Urothelium cell line (cell line): ENCODE measurements at places on chromosomes 13 and 19.

GRCh38 chr19:42606660-42607351, 12.1 kb upstream of the CEACAM8 start:
- peak; percentile 77 for DNase-seq

GRCh38 chr13:79846386-79846785, 365.4 kb downstream of the NDFIP2 start:
- no peak for DNase-seq

- DNase-seq = no peak
These were observed 17.7 kb upstream of the UPF1 start for GRCh38 chr19:18814063-18814462.

- peak; percentile 68 for DNase-seq
These were observed 2.3 kb upstream of the HAS1 start for GRCh38 chr19:51726049-51726448.

DNA sequence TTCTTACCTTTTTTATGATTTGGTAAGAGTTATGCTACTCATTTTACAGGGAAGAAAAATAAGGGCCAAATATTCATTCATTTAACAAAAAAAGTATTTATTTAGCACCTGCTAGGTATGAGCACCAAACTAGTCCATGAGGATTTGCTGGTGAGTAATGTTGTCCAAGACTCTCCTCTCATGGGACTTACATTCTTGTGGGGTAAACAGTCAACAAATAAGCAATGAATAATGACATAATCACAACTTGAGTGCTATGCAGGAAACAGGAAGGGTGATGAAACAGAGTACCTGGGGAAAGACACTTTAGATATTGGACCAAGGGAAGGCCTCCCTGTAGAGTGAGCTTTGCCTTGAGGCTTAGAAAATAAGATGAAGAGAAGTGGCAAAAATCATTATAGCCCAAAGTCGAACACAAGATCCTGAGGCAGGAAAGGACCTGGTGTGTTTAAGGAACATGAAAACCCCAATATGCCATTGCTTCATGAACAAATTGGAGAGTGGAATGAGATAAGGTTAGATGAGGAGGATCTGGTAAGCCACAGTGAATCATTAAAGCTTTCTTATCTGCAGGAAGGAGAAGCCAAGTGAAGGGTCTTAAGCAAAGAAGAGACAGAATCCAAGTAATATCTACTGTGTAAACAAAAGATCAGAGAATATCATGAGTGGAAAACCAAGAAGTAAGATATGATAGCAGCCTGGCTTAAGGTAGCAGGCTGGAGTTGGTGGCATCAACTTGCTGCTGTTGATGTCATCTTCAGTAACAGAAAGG, 294.5 kb upstream of the NBEA start:
- no peak for DNase-seq

DNA sequence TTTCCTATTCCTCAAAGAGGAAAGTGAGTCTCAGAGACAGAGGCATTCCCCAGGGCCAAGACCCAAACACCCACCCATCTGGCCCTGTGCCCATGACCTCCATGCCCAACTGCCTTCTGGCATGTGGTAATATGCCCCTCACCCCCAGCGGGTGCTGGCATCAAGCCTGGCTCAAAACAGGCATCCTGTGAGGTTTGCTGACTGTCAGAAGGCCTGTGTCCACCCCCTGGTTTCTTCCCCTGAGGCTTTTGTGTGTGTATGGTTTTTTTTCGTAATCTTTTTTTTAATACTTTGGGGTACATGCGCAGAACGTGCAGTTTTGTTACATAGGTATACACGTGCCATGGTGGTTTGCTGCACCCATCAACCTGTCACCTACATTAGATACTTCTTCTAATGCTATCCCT, 7.6 kb upstream of the KANK2 start:
- DNase-seq = no peak

DNA sequence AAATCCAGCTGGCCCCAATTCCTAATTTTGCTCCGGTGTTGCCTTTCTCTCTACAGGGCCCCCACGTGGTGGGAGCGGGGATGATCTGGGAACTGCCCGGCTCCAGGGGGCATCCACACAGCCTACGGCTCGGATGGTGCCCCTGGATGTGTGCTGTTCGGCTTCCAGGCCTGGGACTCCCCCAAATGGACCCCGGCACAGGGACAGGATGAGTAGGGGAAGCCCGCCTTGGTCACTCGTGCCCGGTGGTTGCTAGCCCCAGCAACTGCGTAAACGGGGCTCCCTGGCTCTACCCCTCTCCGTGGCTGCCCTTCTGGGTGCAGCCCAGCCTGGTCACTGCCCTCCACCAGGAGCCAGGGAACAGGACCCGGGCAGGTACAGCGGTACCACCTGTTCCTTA, 111.5 kb downstream of the TEX26 start:
- no peak for DNase-seq

DNA sequence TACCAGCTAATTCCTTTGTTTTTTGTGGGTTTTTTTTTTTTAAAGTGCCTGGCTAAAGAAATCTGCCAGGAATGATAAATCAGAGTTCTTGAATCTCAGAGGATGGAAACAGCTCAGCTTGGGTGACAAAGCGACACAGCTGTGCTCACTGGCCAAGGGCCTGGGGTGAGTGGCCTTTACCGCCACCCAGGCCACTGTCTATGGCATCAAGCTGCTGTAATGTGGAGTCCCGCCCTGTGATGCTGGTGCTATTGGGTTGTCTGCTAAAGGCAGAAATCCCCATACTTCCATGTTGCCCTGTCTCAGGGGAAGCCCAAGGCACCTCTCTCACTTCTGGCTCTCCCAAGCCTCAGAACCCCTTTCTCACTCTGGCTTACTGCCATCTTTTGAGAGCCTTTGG, 82.6 kb upstream of the FARP1 start:
- DNase-seq = no peak

DNA sequence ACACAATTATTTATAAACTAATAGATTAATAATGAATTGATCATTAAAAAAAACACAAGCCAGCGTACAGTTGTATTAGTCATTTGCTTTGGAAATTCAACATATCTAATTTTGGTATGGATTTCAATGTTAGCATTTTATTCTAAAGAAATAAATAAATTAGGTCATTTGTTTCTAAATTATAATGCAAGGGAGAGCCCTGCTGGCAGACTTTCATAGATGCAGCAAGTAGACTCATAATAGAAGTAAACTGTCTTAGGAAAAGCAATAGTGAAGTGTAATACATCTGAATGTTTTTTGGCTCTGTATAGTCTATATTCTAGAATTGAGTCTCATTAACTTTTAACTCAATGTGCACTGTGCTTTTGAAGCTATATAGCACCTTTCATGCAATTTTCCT, 982.4 kb upstream of the MIR17HG start:
- DNase-seq = no peak

DNA sequence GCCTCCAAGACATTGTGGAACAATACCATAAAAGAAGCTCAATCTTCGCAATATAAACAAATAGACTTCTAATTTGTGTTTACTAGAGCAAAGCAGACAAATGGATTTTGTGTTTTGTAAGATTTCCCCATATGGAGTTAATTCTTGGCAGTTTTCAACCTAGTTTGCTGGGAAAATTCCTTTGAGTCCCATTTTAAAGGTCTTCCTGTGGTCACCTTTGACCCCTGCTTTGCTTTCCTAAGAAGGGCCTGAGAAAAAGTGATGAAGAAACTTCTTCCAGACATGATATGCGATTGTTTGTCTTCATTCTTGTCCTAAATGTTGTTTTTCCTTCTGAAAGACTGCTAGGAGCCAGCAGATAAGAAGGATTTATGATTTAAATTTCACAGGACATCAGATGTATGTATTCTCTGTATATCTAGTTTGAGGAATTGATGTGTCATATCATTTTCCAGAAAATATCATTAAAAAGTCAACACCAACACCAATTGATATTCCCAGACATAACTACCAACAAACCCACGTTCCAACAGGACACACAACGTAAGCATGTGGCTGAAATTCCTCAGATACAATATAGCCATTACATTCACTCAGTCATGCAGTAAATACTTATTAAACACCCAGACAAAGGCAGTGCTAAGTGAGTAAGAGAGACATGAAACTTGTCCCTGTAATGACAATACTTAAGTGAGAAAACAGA, 276.4 kb downstream of the LHFPL6 start:
- no peak for DNase-seq

GRCh38 chr13:51118809-51119431, 7.8 kb upstream of the C13orf42 start:
- no peak for DNase-seq

DNA sequence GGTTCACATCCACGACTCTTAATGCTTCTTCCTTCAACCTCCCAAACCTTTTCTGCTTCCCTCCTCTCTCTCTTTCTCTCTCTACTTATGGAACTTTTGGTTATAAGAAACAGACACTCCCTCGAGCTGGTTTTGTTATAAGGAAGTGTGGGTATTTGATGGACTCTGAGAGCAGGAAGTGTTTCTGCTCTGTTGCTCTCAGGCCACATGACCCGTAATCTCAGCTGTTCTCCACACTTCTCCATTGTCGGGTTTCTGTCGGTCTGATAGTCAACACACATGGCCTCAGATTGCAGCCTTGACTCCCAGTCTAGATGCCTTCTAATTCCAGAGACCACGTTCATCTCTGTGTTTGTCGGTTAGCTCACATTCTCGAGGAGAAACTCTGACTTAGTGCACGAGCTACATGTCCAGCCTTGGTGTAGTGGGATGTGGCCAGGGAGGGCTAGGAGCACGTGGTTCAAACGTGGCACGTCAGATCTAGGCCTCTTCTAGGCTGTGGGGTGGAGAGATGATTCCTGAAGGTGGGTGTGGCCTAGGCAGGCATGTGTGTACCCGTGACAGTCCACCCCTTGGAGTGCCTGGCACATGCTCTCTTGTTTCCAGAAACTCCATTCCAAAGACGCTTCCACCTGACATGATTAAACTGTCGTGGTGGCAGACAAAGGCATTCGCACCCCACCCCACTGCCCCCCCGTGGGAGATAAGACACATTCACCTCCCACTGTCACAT, 26.3 kb downstream of the CNFN start:
- no peak for DNase-seq

DNA sequence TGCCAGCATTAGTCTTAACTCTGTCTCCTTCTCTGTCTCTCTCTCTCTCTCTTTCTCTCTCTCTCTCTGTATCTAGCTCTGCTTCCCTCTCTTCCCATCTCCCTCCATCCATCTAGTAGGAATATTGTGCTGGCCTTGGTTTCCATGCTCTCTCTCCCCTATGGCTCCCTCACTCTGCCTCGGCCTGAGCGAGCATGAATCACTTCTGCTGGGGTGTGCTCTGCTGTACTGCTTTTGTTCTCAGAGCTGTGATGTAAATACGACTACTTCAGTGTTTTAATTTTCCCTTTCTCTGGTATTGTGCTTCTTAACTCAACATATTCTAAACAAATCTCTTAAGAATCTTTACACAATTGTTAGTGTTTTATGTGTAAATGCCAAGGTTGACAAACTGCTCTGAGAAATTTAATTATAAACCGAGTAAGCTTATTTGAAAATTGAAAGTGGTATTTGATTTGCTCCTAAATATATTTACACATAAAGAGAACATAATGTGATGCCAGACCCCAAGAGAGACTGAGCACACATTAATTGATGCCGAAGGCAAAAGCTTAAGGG, 211.5 kb upstream of the KL start:
- DNase-seq = no peak

DNA sequence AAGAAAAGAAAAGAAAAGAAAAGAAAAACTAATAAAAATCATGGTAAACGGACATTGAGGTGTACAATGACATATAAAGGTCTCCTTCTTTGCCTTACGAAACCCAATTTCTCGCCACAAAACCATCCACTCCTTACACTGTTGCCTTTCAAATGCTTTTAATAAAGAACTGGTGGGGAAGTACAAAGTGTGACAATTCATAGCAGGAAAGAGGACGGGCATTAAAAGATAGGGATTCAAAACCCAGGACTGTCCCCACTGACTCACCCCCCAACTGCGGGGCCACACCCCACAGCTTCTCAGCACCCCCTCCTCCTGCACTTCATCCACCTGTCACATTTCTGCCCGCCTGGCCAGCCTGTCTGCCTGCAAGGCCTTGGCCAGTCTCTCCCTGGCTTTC, 2.4 kb downstream of the MBD3L2B start:
- no peak for DNase-seq

GRCh38 chr13:101575581-101575980, 123.1 kb downstream of the ITGBL1 start:
- no peak for DNase-seq

DNA sequence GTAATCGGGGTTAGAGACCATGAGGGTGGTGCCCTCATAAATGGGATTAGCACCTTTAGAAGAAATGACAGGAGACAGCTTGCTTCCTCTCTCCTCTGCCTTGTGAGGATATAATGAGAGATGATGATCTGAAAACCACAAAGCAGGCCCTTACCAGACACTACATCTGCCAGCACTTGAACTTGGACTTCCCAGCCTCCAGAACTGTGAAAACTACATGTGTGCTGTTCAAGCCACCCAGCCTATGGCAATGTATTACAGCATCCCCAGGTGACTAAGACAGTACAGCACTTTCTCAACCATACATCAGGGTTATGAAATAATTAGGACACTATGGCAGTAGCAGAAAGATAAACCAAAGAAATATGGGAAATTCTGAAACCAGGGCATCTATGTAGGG, 7.4 kb downstream of the ZNF564 start:
- DNase-seq = no peak

- DNase-seq = peak; percentile 46
These were observed 6.5 kb upstream of the S1PR4 start for GRCh38 chr19:3171894-3172672.

- DNase-seq = no peak
These were observed 24.8 kb upstream of the ZNF527 start for GRCh38 chr19:37346091-37346490.

GRCh38 chr19:31626941-31627340, 277.7 kb upstream of the TSHZ3 start:
- DNase-seq = no peak

GRCh38 chr19:52516191-52516590, 11.3 kb upstream of the ZNF808 start:
- DNase-seq = no peak

DNA sequence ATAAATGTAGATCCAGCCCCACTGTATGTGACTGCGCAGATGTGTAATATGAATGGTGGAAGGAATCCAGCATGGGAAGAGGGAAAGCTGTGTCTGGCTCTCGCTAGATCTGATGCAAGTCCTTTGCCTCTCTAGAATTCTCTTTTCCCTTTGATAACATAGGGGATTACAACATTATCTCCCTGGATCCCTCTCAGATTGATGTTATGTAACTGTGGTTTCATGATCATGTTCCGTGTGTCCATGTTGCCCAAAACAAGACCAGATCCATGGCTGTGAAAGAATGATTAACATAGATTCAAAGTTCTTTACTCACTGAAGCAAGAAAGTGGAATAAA, 184.0 kb upstream of the UBL3 start:
- DNase-seq = no peak
